Omental fat pad (tissue), 4 donors: ENCODE measurements at places on chromosomes 4 and X. TPM values are rescaled to one million over a fixed set of nuclear protein-coding genes. Genes with fewer than 3 reads are reported as not detected.

ENPEP gene
- total RNA-seq, result 10.9 TPM

SPACA5 gene
- not detected for total RNA-seq

MAGED4B gene
- 1.3 TPM for total RNA-seq

BMP3 gene
- 2.5 TPM for total RNA-seq

- DNase-seq, result no peak
Measured at GRCh38 chrX:138031715-138032114, 465.8 kb downstream of the ZIC3 start.

- no peak for DNase-seq
Measured at GRCh38 chr4:152682143-152682941, 2.5 kb upstream of the TMEM154 start.

GRCh38 chrX:153441296-153441695 lies 4.6 kb downstream of the TREX2 start:
- no peak for DNase-seq

- DNase-seq, result no peak
Measured at GRCh38 chr4:84855774-84856173, 110.7 kb downstream of the WDFY3 start.

GRCh38 chr4:169031392-169031791 lies 21.3 kb upstream of the CBR4 start:
- DNase-seq, result no peak

DNA sequence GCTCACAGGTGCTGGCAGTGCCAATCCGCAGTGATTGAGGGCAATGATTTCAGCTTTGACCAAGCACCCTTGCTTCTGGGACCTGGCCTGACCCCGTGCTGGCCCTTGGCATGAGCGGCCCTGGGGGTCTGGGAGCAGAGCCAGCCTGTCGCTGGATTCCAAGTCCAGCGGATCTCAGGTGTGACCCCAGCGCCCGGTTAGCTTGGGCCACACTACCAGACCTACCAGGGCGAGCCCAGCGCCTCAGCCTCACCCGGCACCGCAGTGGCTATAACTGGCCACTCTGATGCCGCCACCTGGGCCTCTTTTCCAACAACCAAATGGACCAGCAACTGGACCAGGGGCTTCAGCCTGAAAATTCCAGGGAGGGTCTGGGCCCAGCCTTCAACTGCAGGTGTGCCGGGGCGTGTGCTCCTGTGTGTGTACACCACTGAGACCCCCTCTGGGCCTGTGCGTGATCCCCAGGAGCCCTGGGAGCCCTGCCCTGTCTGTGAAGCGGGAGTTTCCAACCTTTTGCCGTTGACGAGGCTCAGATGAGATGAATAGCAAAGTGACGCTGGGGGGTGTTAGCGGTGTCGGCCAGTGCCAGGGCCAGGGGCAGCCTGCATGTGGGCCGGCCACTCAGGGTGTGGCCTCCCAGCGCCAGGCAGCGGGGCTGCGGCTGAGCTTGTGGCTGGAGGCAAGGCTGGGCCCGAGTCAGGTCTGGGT lies 658 bp downstream of the SH3TC1 start:
- DNase-seq, result no peak

GRCh38 chrX:131405497-131405896 lies 116.4 kb upstream of the IGSF1 start:
- no peak for DNase-seq

DNA sequence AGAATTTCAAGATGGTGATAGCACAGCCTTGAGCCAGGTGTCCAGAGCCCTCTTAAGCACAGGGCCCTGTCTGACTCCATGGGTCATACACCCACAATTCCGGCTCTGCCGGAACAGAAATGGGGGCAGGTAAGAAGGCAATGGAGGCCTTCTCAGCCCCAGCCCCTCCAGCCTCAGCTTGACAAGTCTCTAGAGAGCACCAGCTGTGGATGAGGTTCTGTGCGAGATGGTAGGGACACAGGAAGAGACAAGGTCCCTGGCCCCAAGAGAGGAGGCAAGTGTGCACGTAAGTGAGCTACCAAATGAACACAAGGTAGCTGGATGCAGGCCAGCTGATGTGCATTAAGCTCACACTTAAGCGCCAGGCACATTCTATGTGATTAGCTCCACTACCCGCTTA lies 2.4 kb upstream of the PRRG3 start:
- DNase-seq, result no peak

- DNase-seq, result no peak
Measured at GRCh38 chr4:151524610-151525009, 115.6 kb downstream of the FHIP1A start.

- no peak for DNase-seq
Measured at GRCh38 chr4:11355226-11355625, 73.5 kb downstream of the HS3ST1 start.
